ENCODE measurements at places on chromosomes 12 and 14. TPM values are rescaled to one million over a fixed set of nuclear protein-coding genes. Genes with fewer than 3 reads are reported as not detected.

DNA sequence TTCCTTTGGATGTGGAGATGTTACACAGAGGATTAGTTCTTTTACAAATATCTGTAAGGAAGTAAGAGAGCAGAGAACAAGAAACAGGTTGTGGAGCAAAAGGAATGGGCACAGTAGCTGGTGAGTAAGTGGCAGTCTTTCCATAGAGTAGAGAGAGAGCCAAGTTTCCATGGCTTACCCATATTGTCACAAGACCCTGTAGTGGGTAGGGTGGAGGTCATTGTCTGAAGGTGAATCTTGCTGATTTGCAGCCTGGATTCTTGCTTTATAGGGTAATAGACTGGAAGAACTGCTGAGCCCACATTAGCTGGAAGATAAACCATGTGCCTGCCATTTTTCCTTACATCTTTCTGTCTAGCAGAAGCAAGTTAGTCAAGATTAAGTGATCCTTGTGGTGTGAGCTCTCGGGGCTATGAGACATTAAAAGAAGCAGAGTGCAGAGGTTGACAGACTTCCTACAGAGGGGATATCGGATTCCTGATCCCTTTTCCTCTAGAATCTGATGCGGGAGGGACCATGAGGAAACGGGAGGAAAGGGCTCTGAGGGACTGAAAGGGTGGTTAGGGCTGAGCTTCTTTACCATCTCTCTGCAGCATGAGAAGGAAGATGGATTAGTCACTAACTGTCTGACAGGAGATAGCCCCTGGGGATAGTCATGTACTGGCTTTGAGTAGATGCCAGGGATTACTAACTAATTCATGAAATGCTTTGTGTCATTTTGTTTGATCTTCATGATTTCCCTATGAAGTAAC, 44.0 kb upstream of the LRTM2 start:
- no peak for DNase-seq

GRCh38 chr12:129696926-129697325, 206.9 kb downstream of the TMEM132D start:
- DNase-seq, result no peak

DNA sequence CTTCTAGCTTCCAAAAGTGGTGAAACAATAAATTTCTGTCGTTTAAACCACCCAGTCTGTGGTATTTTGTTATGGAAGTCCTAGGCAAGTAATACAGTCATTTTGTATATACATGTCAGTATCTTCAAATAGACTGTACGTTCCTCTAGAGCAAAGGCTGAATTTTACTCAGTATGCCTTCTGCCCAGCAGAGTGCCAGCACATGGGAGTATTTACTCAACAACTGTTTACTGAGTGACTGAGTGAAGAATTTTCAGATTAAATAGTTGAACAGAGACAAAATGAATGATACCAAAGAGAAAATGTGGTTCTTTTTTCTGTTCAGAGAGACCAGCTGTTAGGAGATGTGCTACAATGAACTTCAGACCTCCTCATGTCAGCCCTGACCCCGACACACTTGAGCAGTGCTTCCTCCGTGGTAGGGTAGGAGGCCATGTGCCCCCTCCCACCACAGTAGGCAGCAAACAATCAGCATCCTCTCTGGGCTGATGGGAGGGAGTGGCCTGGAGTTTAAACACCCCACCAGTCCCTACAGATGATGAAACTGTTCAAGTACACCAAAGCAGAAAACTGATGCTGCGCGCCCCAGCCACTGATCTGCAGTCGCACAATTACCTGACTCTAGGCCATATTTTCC, 21.7 kb downstream of the BMP4 start:
- no peak for DNase-seq

DNA sequence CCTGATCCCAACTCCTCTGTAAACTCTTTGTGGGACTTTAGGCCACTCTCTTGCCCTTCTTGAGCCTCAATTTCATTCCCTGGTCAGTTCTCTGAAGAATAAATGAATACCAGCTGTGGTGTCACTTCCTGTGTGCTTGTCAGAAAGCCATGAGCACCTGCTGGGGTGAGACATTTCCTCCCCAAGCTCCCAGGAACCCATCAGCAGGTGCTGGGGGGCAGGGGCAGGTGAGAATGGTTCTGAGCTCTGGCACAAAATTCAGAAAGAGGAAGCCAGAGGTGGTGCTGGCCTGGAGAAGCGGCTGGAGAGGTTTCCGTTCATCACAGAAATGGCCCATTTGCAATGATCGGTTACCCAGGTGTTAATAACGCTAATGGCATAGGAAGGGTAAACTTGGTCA, 14.9 kb downstream of the LHX5 start:
- no peak for DNase-seq

DNA sequence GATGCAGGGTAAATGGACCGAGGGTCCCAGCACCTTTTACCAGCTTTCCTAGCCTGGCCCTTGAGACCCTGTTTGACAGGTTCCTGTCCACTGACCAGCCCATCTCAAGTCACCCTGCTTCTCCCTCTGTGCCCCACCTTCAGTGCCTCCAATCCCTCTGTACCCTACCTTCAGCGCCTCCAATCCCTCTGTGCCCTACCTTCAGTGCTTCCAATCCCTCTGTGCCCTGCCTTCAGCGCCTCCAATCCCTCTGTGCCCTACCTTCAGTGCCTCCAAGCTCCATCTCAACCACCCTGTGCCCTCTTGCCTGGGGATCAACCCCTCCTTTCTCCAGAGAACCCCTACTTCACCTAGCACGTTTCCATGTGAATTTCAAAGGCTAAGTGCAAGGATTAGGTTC, 54.3 kb downstream of the ZFP36L1 start:
- no peak for DNase-seq

Gene SNW1
- 96.5 TPM for polyA plus RNA-seq

Gene EGLN3
- not detected for polyA plus RNA-seq

Gene GALNT16
- polyA plus RNA-seq, result not detected

DNA sequence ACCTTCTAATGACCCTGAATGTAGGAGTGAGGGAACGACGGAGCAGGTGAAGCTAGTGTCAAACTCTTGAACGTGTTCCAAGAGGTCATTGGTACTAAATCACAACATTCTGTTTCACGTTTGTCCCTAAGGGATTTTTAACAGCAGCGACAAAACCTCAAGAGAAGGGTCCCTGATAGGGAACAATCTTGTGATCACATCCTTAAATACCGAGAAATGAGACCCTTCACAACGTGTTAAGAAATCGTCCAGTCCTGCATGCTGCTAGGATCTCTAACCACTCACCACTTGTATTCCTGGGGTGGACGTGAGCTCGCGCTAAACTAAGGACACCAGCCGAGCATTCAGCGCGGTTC, 134.1 kb upstream of the KRAS start:
- no peak for DNase-seq

Data from CD4-positive, CD25-positive, alpha-beta regulatory T cell (primary cell).